SK-MEL-5 (cell line): ENCODE measurements at places on chromosomes 3 and 15. TPM values are rescaled to one million over a fixed set of nuclear protein-coding genes. Genes with fewer than 3 reads are reported as not detected.

DNA sequence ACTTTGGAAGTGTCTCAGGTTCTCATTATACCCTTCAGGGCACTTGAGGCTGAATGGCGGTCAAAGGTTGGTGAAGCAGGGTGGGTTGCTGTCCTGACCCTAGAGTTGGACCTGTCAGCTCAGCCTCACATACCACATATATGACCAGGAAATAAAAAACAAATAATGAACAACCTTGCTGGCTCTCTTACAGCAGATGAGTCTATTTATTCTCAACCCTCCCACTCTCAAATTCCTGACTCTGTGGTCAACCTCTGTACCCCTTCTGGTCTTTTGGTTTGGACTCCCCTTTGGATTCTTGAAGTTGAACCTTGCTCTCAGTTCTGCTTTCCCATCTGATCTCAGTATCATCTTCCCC lies 16.9 kb downstream of the PPP2R3A start:
- DNase-seq: no peak

DNA sequence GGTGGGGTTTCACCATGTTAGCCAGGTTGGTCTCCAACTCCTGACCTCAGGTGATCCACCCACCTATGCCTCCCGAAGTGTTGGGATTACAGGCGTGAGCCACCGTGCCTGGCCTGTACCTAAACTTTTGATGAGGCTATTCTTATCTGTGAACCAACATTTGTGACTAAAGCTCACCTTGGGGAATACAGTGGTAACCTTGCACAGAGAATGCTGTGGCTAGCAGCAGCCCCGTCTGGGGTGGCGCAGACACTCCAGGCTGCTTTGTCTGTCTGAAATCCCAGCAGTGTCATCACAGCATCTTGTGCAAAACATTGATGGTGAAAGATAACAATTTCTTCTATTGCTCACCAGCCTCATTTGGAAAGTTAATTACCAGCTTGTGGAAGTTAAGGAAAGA lies 58.9 kb downstream of the CMTM8 start:
- no peak for DNase-seq

- DNase-seq: no peak
These were observed 14.5 kb downstream of the CDV3 start for GRCh38 chr3:133588035-133588434.

DNA sequence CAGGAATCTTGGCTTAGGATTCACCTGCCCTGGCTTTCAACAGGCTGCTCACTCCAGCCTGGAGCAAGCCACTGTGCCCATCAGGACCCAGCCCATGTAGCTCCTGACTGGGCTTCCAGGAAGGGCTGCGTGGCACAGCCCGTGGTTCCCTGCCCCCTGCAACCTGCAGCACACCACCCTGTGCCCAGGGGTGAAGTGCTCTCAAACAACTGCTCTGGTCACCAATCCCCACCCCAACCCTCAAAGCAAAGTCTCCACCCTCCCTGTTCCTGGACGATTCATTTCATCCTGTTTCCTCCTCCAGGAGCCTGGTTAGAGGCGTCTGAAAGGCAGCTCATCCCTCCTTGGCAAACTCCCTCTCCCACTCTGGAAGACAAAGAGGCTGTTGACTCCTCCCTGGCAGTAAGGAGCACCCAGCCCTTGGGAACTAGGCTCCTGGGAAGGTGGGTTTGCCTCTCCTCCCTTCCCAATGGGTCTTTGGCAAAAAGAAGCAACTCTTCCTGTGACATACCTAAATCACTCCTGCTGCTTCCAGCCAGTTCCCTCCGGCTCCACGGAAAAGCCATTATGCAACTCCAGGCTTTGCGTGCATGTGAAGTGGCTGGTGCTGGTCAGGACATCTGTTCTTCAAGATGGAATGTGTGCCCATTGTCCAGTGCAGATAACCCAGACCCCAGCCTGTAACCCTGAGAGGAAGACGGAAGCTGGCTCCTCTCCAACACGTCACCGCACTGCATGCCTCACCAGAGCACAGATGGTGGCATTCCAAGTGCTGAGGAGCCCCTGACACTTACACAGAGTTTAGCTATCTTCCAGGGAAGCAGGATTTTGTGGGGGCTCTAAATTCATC lies 29.1 kb upstream of the VIPR1 start:
- DNase-seq: no peak

- no peak for DNase-seq
These were observed 17.1 kb downstream of the SIAH2 start for GRCh38 chr3:150745832-150746231.

- DNase-seq: no peak
These were observed 2.0 kb upstream of the OR5H6 start for GRCh38 chr3:98262046-98262445.

DNA sequence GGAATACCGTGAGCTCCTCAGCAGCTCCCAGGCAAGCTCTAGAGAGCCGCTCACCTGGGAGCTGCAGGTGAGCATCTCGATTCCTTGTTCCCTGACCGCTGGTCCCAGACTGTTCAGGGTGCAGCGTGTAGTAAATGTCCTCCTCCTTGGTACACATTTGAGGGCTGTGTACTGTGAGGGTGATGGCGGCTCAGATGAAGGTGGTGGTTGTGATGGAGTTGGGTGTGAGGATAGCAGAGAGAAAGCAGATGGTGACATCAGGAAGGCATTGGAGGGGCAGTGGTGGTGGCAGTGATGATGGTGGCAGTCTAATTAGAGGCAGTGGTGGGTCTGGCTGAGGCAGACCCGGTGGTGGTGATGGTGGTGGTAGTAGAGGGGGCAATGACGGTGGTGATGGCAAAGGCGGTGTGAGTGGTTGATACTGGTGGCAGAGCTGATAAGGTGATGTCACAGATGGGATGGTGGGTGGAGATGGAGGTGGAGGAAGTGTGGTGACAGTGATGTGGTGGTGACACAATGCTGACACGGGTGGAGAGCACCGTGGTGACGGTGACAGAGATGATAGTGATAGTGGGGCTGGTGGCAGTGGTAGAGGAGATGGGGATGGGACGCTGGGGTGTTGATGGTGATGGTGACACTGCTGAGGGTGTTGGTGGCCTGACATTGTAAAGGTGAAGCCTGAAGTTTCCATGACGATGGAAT lies at the start of gene DNAJB8:
Gene DNAJB8 (minus strand): TSS at position 51 of the 702 bp plus-strand sequence. CDS start 3,645 bp downstream, outside the sequence.
- no peak for DNase-seq

DNA sequence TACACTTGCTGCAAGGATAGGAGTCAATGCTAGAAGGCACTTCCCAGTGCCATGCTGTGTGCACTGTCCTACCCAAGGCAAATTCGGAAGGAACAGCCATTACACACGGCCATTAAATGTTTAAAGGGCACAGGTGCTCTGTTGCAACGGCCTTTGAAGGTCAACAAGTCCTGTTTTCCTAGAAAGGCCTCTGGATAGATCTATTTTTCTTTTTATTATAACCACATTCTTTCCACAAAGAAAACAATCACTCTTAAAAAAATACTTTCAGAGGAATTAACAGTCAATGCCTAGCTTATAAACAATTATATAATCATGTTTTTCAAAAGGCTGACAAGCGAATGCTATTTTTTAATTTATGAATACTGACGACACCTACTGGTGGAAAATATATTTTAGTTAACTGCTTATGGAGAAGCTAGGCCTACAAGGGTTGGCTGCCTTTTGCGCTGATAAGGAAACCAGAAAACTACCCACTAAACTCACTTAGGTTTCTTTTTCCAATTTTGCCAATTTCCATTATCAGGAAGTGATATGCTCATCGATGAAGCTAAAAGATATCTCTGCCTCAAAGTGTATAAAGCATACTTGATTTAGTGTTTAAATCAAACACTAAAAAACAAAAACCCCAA lies 2.4 kb downstream of the ARHGEF3 start:
- peak; percentile 73 for DNase-seq

GRCh38 chr3:98733053-98733811 lies 29.9 kb upstream of the ST3GAL6 start:
- DNase-seq: no peak

GRCh38 chr15:66309828-66310227 lies 16.5 kb downstream of the DIS3L start:
- no peak for DNase-seq

GRCh38 chr3:170491901-170492300 lies 73.2 kb downstream of the CLDN11 start:
- no peak for DNase-seq

GRCh38 chr15:60574801-60575631 lies 96.1 kb upstream of the ICE2 start:
- DNase-seq: no peak

- DNase-seq: peak; percentile 31
These were observed 108.9 kb upstream of the TSC22D2 start for GRCh38 chr3:150299201-150299600.

DNA sequence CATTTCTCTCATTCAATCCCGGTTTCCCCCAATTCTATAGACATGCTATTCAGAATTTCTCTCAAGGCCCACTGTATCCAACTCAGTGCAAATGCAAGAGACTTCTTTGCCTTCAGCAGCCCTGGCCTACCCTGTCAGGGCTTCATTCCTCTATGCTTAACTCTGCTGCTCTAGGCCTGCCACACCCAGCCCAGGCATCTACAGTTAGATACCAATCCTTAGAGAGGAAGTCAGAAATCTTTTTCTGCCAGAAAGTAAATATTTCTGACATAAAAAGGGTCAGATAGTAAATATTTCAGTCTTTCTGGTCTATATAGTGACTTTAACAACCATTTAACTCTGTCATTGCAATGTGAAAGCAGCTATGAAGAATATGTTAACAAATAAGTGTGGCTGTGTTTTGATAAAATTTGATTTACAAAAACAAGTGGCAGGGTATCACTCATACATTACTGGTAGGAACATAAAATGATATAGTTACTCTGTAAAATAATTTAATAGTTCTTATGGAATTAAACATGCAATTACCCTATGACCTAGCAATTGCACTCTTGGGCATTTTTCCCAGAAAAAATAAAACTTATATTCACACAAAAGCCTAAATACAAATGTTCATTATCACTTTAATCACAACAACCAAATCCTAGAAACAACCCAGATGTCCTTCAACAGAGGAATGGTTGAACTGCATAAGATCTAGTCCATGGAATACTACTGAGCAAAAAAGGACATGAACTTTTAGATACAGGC lies 942.0 kb downstream of the SQOR start:
- no peak for DNase-seq

- DNase-seq: no peak
These were observed 39.1 kb downstream of the KLF13 start for GRCh38 chr15:31365655-31366127.

GRCh38 chr15:67101911-67102598 lies 36.7 kb downstream of the SMAD3 start:
- DNase-seq: no peak

- no peak for DNase-seq
These were observed 49.7 kb upstream of the ACP3 start for GRCh38 chr3:132267391-132267993.

The HTR3E gene
- not detected in 2 replicates for total RNA-seq

The TJP1 gene
- 19.5 and 21.7 TPM in 2 replicates for total RNA-seq

The EFHB gene
- 2.1 TPM in 1 of 2 replicates, not detected in the other for total RNA-seq

The GDPGP1 gene
- total RNA-seq: 5.5 and 10.9 TPM in 2 replicates

The DGKG gene
- 4.7 and 5.2 TPM in 2 replicates for total RNA-seq

The RARRES1 gene
- total RNA-seq: 0.58 TPM in 1 of 2 replicates, not detected in the other

The STRIT1 gene
- not detected in 2 replicates for total RNA-seq
